CD4-positive, alpha-beta T cell treated with Interleukin-4 for 4 hours (primary cell): ENCODE measurements at places on chromosomes 6 and 20.

DNA sequence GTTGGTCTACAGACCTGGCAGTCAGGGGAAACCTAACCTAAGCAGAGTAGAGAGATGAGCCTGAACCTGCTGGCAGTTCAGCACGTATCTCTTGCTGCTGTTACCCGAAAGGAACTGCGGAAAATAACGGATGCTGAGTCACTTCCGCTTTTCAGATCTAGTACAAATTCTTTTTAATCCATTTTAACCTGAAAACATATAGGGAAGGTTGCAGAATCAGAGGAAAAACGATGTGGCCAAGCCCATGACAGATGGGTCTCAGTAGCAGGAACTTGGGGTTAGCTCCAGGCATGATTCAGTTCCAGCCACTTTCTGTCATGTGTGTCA is 351.9 kb upstream of the PRND start:
- peak; percentile 10 for DNase-seq

DNA sequence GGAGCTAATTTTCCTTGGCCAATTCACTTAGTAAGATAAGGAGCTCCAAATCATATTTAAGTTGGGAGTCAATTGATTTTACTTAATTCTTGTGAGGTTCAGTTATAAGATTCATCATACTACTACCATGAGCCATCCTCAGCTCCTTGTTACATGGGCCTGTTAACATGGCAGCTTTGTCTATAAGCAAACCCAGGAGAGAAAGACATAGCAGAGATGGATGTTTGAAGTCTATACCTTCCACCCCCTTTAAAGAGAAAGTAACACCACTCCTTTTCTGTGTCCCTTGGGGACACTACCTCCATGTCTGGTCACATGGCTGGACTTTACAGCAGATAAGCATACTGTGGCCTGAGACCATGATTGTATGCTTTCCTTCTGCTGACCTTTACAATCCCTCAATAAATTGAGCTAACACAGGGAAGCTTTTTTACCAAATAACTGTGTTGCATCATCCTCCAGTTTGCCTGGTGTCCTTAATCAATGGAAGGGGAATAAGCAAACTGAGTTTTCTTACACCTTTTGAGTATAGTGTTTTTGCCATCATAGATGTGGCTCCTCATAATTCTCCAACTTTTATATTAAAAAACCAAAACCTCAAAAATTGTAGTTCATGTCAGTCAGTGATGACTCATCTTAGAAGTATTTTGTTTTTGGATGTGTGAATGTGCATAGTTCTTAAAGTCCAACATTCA is 9.8 kb upstream of the ZNFX1 start:
- DNase-seq = no peak

DNA sequence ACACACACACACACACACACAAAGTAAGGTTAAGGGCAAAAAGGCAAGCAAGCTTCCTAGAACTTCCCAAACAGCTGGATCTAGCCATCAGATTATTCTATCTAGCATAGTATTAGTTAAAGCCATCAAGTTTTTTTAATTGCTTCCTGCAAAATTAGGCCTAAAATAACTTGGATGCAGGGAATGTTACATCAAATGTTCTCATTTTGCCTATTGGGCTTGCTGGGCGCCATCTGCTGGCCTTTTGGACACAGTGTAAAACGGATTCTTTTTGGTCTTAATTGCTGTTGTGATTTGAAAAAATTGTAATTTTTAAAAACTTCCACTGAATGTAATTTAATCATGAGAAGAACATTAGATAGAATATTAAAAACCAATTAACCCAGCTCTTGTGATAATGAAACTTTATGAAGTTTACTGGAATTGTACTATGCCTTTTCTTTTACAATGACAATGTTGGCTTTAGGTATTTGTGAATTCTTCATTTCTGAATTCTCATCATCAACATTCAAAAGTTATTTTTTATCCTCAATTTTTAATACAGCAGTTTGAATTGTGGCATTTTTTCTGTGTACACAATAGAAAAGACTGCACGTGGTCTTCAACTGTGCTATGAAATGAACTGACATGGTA is 6.8 kb downstream of the MKKS start:
- peak; percentile 49 for DNase-seq

GRCh38 chr6:122381494-122382265 is 17.8 kb upstream of the HSF2 start:
- peak; percentile 71 for DNase-seq

- no peak for DNase-seq
These were observed 421.4 kb upstream of the ID4 start for GRCh38 chr6:19415605-19416326.
